Naive thymus-derived CD8-positive, alpha-beta T cell (primary cell): ENCODE measurements at places on chromosomes 5 and 9. TPM values are rescaled to one million over a fixed set of nuclear protein-coding genes. Genes with fewer than 3 reads are reported as not detected.

DNA sequence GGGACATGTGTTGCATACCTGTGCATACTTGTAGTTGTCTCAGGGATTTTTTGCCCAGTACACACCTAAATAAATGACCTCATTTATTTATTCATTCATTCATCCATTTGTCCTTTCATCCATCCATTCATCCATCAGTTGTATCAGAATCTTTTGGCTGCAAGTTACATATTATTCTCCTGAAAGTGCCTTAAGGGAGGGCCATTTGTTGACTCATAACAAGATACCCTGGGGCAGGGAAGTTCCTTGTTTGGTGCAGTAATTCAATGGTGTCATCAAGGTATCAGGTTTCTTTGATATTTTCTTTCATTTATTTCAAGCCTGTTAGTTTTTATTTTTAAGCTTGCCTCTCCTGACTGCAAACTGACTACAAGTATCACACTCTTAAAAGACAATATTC lies 597.9 kb upstream of the TLE4 start:
- H3K36me3 ChIP-seq, result no peaks in the 10 kb centered on the region
- H3K27me3 ChIP-seq, result no peaks in the 10 kb centered on the region
- no peak for DNase-seq
- no peak overlapping the region for H3K4me3 ChIP-seq

DNA sequence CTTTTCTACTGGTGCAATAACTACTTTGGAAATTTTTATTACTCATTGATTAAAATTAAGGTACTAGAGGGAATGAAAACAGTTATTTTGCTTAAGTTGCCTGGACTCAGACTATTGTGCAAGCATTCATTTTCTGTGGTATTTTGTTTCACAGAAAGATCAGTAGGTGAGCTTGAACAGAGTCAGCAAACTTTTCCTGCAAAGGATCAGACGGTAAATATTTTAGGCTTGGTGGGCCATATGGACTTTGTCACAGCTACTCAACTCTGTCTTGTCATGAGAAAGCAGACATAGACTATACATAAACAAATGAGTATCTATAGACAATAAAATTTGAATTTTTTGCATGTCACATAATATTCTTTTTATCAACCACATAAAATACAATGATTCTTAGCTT lies 1036.4 kb downstream of the NR2F1-AS1 start:
- no peaks in the 10 kb centered on the region for H3K4me1 ChIP-seq
- no peaks in the 10 kb centered on the region for H3K27me3 ChIP-seq
- no peak overlapping the region for H3K4me3 ChIP-seq
- DNase-seq, result no peak
- H3K27ac ChIP-seq, result no peak overlapping the region

DNA sequence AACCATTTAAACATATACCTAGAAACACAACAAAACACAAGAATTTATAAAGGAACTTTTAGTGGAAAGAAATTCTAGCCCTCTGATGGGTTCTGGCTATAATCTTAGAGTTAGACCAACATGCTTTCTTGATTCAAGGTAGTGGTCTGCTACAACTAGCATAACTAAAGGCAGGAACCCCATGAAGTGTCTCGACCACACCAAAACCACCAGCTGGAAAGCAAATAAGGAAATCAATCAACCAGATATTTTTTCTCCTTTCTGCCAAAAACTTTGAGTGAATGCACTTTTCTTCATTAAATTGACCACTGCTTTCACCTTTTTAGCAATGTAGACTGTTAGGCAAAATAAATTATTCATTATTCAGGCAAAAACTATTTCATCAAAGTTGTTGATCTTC lies 346.4 kb downstream of the EBF1 start:
- H3K36me3 ChIP-seq, result no peaks in the 10 kb centered on the region
- peaks cover 4% of the 10 kb centered on the region for H3K4me1 ChIP-seq

DNA sequence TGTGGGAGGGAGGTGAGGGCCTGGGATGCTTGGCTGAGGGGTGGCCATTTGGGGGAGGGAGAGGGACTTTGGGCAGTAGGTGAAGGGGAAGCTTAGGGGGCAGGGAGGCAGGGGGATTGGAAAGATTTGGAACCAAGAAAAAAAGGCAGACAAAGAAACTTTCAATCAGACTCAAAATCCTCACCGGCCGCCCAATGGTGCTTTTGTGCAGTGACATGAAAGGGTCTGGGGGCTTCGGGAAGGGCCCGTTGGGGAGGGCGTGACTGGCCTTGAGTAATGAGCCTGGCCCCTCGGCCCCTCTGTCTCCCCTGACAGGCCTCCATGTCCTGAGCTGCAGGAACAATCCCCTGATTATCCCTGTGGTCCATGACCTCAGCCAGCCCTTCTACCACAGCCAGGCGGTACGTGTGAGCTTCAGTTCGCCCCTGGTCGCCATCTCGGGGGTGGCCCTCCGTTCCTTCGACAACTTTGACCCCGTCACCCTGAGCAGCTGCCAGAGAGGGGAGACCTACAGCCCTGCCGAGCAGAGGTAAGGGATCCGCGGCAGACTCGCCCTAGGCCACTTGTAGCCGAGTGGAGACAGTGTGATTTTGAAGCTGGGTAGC lies 181.1 kb downstream of the PAPPA start:
- H3K36me3 ChIP-seq, result no peaks in the 10 kb centered on the region
- H3K4me3 ChIP-seq, result no peak overlapping the region
- peaks cover 22% of the 10 kb centered on the region for H3K27me3 ChIP-seq
- no peak for DNase-seq
- H3K4me1 ChIP-seq, result no peaks in the 10 kb centered on the region

GRCh38 chr9:34252016-34252415 lies 73.2 kb downstream of the UBAP1 start:
- no peaks in the 10 kb centered on the region for H3K27me3 ChIP-seq
- no peak overlapping the region for H3K4me3 ChIP-seq
- H3K36me3 ChIP-seq, result no peaks in the 10 kb centered on the region
- no peak for DNase-seq
- H3K27ac ChIP-seq, result peak overlapping the region; percentile 75

DNA sequence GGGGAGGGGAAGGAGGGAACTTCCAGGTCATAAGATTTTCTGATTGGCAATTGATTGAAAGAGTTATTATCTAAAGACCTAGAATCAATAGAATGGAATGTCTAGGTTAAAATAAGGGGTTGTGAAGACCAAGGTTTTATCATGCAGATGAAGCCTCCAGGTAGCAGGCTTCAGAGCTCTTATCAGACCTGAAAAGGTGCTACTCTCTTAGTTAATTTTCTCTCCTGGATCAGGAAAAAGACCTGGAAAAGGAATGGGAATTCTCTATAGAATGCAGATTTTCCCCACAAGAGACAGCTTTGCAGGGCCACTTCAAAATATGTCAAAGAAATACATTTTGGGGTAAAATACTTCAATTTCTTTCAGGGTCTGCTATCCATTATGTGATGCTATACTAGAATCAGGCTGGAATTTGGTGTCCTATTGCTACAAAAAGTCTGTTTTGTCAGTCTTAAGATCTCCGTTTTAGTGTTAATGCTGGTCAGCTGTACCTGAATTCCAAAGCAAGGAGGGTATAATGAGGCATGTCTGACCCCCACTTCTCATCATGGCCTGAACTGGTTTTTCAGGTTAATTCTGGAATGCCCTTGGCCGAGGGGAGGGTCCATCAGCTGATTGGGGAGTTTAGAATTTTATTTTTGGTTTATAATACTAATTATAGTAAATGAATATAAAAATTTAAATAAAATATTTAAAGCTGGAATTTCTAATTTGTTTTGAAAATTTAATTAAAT lies 16.6 kb upstream of the STOM start:
- no peak overlapping the region for H3K4me3 ChIP-seq
- H3K4me1 ChIP-seq, result no peaks in the 10 kb centered on the region
- no peaks in the 10 kb centered on the region for H3K27me3 ChIP-seq
- no peak overlapping the region for H3K27ac ChIP-seq
- H3K36me3 ChIP-seq, result no peaks in the 10 kb centered on the region

SYNPO gene
- 0.83 TPM for total RNA-seq

LCP2 gene
- 299 TPM for total RNA-seq

EGFL7 gene
- total RNA-seq, result 0.36 TPM
